ENCODE measurements at places on chromosomes 6 and 20.

- DNase-seq: no peak
These were observed 11.9 kb downstream of the TEAD3 start for GRCh38 chr6:35484921-35485392.

DNA sequence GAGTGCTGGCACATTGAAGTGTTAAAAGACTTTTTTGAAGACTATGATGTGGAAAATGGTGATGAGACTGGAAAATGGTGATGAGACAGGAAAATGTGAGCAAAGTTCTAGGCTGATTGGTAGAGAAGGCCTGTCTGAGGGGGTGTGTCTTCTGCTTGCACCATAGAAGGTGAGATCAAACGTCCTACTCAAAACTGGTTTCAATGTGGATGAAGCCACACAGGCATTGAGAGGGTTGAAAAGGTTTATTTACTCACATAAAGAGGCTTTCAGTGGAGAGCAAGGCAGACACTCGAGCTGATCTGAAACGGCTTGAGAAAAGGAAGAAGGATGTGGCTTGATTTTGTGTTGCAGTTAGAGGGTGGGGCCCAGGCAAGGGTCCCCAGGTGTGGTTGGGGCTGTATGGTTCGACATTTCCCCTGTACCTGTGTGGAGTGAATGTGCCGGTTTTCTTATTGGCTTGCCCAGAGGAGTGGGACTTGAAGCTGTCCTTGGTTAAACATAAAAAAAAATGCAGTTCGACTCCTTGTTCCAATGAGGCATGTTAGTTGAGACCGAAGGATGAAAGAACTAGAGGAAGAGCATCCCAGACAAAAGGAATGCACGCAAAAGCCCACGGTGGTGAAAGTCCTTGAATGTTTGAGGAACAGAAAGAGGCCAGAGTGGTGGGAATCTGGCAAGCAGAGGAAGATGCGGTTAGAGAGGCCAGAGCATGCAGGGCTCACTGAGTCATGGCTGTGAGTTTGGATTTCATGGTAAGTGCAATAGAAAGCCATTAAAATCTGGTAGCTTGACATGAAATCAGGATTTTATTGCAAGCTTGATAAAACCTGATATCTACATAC, 172.3 kb downstream of the EPM2A start:
- no peak for DNase-seq

GRCh38 chr6:63764318-63764916, 128.8 kb downstream of the PHF3 start:
- no peak for DNase-seq

DNA sequence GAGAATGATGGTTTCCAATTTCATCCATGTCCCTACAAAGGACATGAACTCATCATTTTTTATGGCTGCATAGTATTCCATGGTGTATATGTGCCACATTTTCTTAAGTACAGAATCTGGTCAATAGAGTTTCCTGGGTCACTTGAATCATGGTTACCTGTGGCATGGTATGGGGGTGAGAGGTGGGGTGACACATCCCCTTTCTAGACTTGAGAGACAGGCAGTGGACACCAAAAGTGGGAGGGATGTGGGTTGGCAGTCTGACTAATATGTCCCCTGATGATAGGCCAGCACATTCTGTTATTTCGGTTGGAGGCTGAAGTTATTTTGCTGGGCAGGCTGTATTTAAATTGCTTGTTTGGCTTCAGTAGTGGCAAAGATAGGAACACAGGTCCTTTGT, 78.1 kb downstream of the UST start:
- no peak for DNase-seq

DNA sequence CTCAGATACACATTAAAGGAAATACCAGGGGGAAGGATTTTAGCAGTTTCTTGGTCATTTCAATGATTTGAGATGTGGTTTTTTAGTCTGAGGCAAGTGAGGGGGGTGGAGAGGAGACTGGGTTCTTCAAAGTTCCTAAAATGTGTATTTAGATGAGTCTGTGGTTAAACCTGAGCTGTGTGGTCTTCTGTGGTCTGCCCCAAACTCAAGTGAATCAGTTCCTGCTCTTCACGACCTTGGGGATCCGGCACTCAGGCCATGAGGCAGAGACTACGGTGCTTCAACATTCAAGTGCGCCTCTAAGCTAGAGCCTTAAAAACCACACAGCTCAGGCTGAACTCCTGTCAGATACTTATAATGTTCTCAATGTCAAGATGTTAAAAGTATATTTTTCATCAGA, 406.7 kb downstream of the LMBRD1 start:
- no peak for DNase-seq

DNA sequence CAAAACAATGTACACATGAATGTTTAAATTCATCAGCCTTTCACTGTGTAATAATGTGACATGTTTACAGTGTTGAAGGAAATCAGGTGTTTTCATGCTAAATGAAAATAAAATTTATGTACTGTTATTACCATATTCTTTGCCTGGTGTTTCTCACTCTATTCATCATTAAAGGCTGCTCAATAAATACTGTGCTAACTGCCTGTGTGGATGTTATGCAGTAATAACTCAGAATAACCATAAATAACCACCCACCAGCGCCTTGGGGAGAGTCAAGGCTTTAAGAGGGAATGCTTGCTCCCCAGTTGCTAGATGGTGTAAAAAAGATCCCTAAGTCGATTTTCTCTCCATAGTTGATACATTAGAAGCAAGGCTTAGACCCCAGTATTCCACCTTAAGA, 299.9 kb downstream of the EYA4 start:
- DNase-seq: no peak

GRCh38 chr6:165676435-165677068, 13.5 kb upstream of the PDE10A start:
- no peak for DNase-seq

GRCh38 chr6:98116455-98116854, 717.9 kb upstream of the POU3F2 start:
- no peak for DNase-seq

DNA sequence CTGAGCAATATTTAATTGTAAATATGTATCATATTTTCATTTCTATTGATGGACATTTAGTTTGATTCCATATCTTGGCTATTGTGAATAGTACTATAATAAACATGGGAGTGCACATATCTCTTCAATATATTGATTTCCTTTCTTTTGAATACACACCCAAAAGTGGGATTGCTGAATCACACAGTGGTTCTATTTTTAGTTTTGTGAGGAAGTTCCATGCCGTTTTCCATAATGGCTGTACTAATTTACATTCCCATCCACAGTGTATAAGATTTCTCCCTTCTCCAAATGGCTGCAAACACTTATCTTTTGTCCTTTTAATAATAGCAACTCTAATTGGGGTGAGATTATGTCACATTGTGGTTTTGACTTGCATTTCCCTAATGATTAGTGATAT, 86.7 kb upstream of the RAB32 start:
- no peak for DNase-seq

DNA sequence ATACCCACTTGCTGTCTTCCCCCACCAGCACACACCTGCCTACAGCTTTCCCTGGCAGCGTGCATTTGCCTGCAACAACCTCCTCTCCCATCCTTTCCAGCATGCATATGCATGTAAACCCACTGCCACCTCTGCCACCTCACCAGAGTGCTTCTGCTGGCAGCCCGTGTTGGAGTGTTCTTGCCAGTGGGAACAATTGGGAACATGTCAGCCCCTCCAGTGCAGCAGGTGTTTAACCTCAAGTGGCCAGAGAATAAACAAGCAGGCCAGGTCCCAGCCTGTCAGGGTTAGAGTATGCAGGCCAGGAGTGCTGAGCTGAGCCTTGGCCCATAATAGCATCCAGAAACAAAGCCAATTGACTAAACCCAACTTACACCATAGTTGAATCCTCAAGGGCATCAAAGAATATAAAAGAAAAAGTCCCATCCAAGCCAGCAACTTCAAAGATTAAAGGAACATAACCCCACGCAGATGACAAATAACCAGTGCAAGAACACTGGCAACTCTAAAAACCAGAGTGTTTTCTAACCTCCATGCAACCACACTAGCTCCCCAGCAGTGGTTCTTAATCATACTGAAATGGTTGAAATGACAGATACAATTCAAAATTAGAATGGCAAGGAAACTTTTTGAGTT, 1212.1 kb upstream of the CITED2 start:
- DNase-seq: no peak

DNA sequence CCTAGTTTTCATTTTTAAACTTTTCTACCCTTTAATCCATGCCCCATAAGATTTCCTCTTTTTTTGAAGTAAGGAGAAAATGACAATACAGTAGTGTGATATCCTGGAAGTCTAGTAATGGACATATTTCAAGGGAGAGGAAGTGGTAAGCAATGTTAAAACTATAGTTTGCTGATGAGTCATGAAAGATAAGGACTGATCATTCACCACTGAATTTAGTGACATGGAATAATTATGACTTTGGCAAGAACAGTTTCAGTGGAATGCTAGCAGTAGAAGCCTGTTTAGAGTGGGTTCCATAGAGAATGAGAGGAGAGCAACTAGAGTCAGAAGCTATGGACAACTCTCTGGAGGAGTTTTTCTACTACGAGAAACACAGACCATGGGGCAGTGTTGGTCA, 24.9 kb upstream of the SLC2A12 start:
- DNase-seq: no peak
